Stimulated activated CD4-positive, alpha-beta T cell treated with anti-CD3 and anti-CD28 coated beads, Interleukin-4, amount 100 ng/mL, for 48 hours (primary cell): ENCODE measurements at places on chromosomes 1 and 21.
A peak's percentile ranks its signal among the peaks of the same experiment; 100 is the strongest.

- DNase-seq = no peak
Observed at GRCh38 chr1:172917972-172918371, 132.8 kb downstream of the TNFSF18 start.

DNA sequence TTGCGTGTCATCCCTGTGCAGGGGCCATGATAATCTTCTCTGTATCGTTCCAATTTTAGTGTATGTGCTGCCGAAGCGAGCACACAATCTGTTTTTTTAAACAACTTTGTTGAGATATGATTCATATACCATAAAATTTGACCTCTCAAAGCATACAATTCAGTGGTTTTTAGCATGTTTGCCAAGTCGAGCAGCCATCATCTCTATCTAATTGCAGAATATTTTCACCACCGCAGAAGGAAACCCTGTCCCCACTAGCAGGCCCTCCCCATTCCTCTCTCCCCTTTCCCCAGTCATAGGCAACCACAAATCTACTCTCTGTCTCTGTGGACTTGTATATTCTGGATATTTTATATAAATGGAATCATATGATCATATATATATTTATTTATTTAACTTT lies 78.7 kb upstream of the TINAGL1 start:
- no peak for DNase-seq

GRCh38 chr1:113325022-113325421 lies 65.3 kb upstream of the MAGI3 start:
- no peak for DNase-seq

- DNase-seq = no peak
Observed at GRCh38 chr21:45513003-45513717, 29.1 kb downstream of the SLC19A1 start.

DNA sequence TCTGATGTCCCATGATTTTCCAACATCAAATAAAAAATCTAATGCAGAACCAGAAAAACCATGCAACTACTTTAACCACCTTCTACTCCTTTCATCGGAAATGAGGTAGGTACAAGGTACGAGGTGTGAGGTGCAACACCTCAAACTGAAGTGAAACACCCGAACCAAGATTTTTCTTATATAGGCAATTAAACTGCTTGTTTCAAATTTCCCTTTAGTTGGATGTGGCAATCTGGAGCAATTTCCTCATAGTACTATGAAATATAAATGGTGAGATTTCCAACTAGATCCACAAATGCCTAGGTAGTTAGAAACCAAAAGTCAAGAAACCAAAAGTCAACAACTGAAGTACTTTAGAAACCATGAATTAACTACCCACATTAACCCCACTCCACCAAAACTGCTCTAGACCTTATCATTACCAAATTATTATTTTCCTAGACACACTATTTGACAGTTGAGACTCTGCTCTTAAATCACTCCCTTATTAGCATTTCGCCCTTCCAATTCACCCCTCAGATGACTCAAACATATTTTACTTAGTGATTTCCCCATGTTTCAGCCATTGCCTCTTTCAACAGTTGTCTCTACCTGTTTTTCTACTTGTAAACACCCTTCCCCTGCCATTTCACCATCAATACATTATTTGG lies 37.8 kb downstream of the FUBP1 start:
- DNase-seq = no peak

DNA sequence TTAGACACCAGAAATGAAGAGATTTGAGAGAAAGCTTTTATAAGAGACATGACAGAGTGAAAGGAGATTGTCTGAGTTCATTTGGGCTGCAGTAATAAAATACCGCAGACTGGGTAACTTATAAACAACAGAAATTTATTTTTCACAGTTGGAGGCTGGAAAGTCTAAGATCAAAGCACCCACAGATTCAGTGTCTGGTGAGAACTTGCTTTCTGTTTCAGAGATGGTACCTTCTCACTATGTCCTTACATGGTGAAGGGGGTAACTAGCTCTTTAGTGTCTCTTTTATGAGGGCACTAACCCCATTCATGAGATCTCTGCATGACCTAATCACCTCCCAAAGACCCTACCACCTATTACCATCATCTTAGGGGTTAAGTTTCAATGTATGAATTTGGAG lies 30.9 kb upstream of the FCRL4 start:
- no peak for DNase-seq

DNA sequence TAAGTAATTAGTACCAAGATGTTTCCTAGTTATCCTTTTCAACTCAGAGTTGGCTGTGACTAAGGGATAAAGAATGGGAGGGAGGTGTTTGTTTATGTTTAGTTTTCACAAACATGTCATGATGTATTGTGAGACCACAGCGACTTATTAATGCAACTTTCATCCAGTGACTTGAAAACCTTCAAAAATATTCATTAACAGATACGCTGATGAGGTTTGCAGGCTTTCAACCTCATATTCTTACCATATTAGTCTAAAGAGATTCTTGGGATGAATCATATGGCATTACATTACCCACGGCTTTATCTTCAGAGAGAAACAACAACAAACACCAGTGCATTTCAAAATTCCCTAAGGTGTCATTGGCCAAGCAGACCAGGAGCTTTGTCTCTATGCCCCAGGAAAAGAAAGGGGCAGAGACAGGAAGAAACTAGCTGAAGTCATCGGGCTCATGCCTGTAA lies 36.4 kb downstream of the PALMD start:
- no peak for DNase-seq

GRCh38 chr1:212153635-212154034 lies 118.1 kb downstream of the DTL start:
- no peak for DNase-seq

- peak; percentile 73 for DNase-seq
Observed at GRCh38 chr1:165392634-165393571, 36.4 kb upstream of the LMX1A start.

- DNase-seq = no peak
Observed at GRCh38 chr1:215287362-215287761, 204.8 kb downstream of the KCNK2 start.

DNA sequence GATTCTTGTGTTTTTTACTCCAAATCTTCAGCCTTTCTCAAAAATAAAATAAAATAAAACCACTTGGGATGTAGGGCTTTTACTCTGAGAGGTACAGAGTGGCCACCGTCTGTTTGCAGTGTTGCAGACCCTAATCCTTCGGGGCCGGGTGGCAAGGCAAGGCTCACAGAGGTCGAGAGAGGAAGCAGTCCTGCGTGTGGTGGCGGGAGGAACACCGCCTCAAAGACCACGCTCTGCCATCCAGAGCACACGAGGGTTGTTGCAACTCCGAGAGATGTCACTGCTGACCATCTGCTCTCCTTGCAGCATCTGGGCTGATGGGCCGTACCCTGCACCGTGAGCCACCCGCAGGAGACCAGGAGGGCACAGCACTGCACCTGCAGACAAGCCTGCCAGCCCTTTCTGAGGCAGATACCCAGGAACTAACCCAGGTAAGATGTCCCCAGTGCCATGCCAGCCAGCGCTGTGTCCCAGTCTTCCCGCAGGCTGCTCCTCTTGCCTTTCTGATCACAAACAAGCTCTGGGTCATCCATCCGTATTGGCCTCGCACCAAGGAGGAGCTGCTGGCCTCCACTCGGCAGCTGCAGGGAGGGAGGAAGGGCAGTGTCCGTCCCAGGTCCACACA lies 31.5 kb downstream of the SNAP47 start:
- no peak for DNase-seq

- DNase-seq = no peak
Observed at GRCh38 chr21:34867785-34868184, 181.3 kb downstream of the RUNX1 start.

DNA sequence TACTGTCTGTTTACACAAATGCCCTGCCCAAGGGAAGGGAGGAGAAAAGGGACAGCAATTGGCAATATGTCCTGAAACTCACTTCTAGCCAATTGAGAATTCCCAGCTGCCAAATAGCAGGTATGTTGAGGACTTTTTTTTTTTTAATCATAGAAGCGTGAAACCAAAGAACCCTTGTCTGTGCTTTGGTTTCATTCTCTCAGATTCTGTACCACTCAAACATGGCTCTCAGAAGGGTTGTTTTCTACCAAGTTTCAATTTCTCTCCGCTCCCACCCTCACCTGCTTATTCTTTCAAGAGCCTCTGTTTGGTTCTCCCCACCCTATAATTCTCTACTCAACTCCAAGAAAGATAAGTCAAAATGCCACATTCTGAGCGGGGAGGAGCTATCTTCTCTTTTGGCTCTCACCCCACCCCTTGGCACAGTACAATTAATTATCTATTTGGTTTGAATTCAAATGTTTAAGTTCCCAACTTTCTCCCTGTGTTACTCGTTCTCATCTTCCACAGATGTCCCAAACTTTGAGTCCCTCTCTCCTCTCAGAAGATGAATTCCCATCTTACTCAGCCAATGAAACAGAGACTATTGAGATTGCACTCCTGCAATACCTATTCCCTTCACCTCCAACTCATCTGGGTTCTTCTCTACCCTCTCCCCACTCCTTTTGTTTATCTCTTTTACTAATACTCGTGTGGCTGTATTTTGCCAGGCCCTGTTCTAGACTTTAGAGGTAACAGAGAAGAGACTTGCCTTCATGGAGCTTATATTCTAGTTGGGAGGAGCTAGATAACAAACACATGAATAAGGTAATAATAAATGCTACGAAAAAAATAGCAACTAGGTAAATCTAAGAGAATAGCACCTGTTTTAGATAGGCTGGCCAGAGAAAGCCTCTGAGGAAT lies 3.9 kb upstream of the TP53BP2 start:
- no peak for DNase-seq
